ENCODE measurements at places on chromosomes 12 and 14.
A peak's percentile ranks its signal among the peaks of the same experiment; 100 is the strongest.

- no peak for DNase-seq
These were observed 2.6 kb downstream of the MAP3K12 start for GRCh38 chr12:53496752-53497032.

GRCh38 chr12:46675736-46676135, 150.1 kb downstream of the SLC38A4 start:
- DNase-seq: peak; percentile 35

DNA sequence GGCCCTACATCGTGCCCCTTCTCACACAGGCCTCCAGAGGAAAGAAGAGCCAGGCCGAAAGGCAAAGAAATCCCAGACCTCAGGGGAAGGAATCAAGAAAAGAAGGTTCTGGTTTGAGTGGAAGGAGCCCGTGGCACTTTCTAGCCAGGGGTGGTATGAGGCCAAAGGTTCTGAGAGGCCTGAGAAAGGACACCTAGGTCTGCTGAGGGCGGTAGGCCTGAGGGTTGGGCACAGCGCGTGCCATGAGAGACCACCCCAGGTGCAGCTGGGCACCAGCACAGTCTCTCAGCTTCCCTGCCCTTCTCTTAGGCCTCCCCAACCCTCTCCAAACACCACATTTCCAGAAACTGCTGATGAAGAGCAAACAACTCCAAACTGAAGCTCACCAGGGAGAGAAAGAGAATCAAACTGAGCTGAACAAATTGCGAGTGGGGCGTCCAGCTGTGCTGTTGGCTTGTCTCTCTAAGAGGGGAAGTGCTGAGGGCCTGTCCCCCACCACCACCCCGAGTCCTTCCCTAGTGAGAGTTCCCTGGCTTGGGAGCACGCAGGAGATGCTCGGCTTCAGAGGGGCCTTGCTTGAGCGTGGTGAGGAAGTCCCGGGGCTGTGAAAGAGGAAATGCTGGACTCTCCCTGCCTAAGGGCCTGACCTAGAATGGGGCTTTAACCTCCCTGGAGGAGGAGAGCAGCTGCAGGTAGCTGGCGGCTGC, 184.8 kb downstream of the ZFP36L1 start:
- peak; percentile 54 for DNase-seq

GRCh38 chr14:46008348-46008747, 643.2 kb downstream of the RPL10L start:
- no peak for DNase-seq

DNA sequence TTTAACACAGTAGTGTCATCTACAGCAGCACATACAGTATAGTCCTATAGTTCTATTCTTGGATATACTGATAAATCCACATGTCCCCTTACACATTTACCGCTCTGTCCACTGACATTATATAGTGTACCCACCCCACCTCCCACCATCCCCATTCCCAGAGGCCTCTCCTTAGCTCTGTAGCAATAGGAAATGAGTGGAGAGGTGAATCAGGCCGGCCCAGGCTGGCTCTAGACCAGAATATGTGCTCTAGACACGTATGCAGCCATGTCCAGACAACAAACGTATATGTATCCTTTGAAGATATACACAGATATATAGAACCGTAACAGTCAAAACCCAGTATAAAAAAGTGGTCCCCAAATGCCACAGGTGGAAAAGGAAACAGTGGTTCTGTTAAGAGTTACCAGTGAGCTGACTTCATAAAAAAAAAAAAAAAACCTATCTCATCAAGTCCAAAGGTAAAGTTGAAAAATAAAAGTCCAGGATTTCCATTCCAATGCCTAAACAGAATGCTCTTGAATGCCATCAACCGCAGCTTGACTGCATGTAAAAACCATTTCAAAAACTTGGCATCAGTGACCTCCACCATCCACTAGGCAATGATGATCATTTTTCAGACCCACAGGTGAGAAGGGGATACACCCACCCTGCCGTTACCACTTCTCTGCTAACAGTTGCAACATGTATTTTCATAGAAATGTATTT, 16.7 kb downstream of the EGLN3 start:
- DNase-seq: no peak

- DNase-seq: no peak
These were observed 87.0 kb upstream of the VRK1 start for GRCh38 chr14:96710060-96710666.

DNA sequence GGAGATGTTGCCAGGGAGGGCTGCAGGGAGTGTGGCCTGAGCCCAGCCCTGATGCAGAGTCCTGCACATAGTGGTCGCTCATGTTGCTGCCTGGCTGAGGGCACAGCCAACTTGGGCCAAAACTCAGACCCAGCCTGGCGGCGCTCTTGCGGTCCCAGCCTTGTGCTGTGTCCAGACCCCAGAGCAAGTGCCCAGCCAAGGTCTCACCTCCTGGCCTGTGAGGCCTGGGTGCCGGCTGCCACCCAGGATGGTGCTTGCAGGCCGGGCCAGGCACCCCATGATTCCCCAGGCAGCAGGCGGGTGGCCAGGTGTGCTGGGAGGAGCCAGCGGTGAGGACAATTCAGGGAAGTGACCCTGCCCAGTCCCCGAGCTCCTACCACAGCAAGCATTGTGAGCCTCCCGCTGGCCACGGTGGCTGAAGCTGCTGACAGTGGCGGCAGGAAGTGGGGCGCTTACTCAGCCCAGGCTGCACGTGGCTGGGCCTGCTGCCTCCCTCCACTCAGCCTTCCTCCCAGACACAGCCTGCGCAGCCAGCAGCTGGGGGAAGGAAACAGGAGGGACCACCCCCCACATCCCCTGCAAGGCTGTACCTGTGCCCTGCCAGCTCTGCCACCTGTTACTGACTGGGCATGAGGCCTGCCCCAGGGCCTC, 17.7 kb upstream of the PGF start:
- DNase-seq: peak; percentile 79

- no peak for DNase-seq
These were observed 817.8 kb downstream of the LRFN5 start for GRCh38 chr14:42424501-42424900.

- DNase-seq: no peak
These were observed 121.2 kb upstream of the SLC38A2 start for GRCh38 chr12:46493834-46494181.

DNA sequence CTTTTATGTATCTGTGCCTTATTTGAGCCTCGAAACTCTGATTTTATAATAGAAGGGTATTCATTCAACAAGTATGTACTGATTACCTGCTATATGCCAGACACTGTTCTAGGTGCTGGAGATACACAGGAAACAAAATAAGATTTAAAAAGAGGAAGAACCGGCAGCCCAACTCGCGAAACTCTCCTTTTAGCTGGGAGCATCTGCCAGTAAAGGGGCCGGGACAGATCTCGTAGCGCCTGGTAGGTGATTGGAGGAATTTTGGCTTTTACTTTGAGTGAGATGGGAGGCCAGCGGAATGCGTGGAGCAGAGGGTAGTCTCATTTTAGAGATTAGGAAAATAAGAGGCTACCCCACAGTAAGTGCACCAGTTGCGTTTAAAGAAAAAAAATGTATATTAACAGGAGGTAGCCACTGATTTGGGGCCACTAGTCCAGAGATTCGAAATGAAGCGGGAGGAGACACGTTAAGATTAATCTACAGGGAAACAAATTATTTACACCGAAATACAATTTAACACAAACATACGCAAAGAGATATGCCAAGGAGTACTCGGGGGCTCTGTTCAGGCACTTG, 520 bp upstream of the MON2 start:
- peak; percentile 45 for DNase-seq

- DNase-seq: no peak
These were observed 4.2 kb downstream of the MLXIP start for GRCh38 chr12:122082621-122083356.

DNA sequence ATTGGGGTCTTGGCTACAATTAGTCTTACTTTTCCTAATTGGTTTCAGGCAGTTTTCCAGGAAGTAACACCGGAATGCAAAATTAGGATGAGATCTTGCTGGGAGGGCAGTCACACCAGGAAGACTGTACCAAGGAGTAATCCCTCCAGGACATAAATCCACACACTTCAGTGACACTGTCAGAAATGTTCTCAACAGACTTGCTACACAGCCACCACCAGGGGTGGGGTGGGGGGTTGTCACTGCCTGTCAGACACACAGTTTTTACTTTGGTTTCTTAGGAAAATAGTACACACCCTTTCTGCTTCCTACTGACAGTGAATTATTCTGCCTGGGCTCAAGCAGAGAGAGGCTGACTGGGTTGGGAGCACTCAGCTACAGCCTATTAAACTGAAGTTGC, 102.9 kb upstream of the CCDC196 start:
- DNase-seq: no peak

All from inflammatory macrophage (primary cell).